ENCODE measurements at places on chromosomes 5 and 9. TPM values are rescaled to one million over a fixed set of nuclear protein-coding genes. Genes with fewer than 3 reads are reported as not detected.

DNA sequence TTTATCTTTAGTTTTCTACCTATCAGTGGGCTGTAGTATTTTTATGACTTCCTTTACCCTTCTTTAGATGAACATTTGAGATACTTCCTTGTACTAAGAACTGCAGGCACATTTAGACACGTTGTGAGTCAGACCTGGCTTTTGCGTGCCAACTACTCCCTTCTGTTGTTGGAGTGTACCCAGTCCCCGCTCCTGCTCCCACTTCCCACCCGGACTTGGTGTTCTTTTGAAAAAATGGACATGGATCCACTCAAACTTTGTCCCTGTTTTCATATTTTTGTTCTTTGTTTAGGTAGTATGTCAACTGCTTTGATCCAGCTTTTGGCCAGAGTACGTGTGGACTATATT lies 60.7 kb downstream of the PARP8 start:
- no peak for DNase-seq

DNA sequence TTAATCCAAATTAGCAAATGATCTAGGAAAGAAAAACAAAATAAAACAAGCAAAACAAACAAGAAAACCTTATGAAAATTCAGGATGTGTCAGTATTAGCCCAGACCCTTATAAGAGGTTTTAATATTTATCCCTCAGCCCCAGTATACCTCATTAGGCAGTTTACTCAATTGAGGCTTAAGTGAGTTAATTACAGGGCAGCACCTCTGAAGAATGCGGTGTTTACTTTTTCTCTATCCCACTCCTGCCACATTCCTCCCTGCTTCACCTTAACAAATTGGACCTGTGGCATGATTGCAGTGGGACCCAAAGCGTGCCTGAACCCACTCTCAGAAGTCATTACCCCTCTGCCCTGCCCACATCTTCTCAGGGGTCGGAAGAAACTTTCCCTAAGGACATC lies 67.1 kb downstream of the SIL1 start:
- no peak for DNase-seq

DNA sequence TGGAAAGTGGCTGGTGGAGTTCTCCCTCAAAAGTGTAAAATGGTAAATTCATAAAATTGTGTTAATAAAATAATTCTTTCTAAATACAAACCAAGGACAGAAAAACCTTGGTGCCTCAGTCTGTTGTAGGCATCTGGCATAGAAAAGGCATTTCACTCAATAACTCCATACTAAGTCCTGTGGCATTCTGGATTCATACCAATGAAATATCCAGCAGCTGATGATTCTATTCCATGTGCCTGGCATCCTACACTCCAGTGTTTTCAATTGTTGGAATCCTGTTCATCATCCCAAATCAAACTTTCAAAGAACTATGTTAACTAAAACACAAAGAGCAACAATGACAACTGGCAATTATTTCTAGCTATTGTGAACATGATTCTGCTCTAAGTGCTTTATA lies 21.6 kb upstream of the ALDH1A1 start:
- DNase-seq, result no peak

DNA sequence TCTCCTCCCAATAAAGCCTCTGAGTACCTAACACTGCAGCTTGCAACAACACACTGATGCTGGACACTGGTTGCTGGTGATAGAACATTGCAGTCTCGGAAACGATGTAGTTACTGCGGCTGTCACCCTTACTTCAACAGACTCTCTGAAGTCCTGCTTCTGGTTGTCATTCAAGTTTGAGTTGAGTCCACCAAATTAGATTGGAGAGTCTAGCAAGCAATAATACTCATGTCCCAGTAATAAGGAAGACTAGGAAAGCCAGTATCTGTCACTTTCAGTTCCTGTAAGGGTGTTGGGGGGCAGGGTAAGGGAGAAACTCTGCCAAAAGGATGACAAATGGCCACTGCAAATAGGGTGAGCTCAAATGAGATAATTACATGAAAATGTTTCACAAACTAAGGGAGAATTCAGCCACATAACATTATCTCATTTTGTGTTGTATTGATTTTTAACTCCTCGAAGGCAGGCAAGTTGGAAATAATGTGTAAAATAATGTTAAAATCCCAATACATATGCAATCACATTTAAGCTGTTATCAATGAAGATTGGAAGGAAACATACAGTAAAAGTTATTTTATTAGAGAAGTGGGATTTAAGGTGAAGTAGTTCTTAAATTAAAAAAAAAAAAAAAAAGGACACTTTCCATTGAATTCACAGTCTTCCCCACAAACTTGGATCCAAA lies 849 bp upstream of the IFT74 start:
- no peak for DNase-seq

DNA sequence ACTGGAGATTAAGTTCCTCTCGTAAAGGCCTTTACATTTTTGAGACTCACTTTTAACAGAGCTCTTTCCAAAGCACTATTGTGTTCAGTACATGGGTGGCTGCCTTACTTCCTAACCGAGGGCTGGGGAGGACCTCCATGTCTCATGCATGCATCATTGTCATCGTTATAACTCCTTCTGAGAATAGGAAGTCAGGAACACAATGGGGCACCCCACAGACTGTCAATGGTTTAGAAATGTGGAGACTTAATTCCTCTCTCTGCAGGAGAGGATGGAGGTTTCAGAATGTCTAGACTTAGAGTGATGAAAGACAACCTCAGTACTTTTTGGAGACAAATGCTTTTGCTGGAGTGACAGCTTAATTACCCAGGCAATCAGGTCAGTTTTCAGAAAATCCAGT lies 83.9 kb downstream of the PRLR start:
- DNase-seq, result no peak

DNA sequence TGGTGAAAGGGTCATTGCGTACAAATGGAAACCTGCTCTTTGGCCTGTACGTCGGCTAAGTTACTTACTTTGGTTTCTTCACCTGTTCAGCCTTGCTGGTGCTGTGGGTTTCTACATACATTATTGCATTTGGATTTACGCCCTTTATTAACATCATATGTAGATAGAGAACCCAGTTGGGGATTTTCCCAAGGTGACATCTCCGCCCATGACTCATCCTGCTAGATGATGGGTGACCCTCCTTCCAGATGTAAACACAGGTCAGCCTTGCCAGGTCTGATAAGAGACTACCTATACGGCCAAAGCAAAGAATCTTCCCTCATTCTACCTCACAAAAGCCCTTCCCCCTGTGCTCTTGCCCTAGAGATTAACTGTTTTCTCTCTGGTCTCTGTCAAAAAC lies 360.9 kb downstream of the KDM4C start:
- no peak for DNase-seq

DNA sequence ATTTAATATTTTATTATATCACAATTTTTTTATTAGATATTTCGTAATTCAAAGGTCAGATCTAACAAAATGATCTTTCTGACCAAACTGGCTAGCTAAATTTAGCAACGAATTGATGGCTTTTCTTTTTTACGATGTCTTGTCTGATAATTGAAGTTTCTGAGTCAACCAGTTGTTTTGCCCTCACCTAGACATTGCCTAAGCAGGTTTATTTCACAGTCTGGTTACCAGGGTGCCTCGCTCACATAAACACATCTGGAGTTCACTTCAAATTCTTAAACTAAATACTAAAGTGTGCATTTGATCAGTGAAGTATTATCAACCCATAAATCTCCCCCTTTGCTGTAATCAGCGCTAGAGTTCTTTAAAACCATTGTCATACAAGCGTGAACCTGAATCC lies 448.3 kb downstream of the TLE4 start:
- no peak for DNase-seq

GRCh38 chr9:88458716-88459465 lies 70.6 kb downstream of the SPIN1 start:
- no peak for DNase-seq

DNA sequence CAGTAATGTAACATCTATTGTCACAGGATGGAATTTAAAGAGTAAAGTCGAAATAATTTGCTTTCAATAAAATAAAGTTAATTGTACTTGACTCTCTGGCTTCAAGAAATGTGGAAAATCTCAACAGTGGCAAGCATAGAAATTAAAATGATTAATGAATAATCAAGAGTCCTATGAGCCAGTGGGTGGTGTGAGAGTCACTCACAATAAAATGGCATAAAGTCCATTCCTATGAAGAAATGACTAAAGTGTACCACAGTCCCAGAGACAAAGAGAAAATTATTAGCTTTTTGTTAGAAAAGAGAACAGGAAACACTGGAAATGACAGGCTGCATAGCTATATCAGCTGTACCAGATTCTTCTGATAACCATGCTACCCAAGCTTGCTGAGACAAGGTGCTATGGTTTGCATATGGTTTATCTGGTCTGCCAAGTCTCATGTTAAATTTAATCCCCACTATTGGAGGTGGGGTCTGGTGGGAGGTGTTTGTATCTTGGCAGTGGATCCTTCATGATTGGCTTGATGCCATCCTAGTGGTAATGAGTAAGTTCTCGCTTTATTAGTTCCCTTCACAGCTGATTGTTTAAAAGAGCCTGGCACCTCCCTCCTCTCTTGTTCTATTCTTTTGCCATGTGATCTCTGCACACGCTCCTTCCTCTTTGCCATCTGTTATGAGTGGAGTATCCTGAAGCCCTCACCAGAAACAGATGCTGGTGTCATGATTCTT lies 647.7 kb upstream of the ITGA1 start:
- no peak for DNase-seq

DNA sequence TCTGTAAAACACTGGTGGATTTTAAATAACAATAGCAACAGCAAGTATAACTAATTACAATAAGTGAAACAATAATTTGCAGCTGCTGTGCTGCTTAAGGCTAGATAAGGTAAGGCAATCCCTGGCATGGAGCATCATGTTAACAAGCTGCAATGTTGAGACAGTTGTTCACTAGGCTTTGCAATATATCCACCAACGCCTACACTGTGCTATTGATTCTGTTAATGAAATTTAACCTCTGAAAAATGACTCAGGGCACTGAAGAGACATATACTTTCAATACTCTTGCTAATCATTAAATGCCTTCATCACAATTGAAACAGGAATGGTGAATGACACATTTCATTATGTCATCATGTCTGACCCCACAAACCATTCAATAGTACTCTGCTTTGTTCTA lies 255.0 kb downstream of the EFNA5 start:
- no peak for DNase-seq

- DNase-seq, result no peak
Observed at GRCh38 chr5:180521101-180521500, 26.9 kb downstream of the CNOT6 start.

- no peak for DNase-seq
Observed at GRCh38 chr5:148491793-148492184, 108.0 kb downstream of the FBXO38 start.

NXNL2 gene
- not detected for total RNA-seq

SOHLH1 gene
- total RNA-seq, result not detected

TLX3 gene
- not detected for total RNA-seq

YIPF5 gene
- total RNA-seq, result 58.6 TPM

All from natural killer cell treated with Interleukin-12 subunit alpha and Interleukin-12 subunit beta and Interleukin-15 and Interleukin-18, amount 100 ng/mL, for 72 hours (primary cell).